GOT3 (cell line): ENCODE measurements at places on chromosomes 2 and 18.

- DNase-seq = peak; percentile 64
These were observed 73.3 kb upstream of the KLF7 start for GRCh38 chr2:207238831-207239701.

DNA sequence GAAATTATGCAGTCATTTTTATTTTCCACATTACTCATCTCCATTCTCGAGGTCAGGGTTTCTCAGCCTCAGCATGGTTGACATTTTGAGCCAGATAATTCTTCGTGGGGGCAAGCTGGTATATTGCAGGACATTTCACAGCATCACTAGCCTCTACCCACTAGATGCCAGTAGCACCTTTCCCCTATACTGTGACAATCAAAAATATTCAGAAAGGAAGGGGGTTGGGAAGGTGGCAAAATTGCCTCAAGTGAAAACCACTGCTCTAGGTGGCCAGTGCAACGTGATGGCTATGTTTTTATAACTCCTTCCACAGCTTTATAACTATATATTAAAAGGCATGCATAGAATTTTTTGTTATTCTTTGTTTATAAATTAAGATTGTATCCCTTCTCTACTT is 294.5 kb downstream of the CNTNAP5 start:
- no peak for DNase-seq

DNA sequence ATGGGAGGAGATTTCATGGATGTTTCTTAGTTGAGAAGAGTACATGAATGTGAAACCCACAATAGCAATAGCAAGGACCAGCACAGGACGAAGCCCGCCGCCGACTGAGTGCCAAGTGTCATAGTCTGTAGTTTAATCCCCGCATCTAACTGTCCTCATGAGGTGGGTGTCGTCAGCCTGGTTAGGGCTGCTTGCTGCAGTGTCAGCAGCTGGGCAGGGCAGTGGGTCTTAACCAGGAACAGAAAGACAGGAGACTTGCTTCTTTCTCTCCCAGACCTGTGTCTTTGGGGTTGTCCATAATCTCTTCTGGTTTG is 146.6 kb downstream of the VAPA start:
- no peak for DNase-seq

DNA sequence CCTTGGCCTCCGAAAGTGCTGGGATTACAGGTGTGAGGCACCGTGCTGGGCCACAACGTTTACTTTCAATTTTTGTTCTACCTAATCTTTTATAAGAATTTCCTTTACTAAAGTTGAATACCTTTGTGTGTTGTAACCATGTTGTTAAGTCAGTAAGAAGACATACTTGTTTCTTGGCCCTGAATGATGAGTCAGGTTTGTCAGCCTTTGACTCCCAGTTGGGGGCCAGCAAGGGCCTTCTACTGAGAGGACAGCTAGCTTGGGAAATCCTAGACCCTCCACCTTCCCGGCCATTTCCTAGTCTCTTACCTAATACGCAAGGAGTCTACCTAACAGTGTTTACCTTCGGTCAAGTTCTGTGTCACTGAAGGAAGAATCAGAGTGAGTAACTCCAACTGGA is 22.7 kb downstream of the MTHFD2 start:
- DNase-seq = no peak

DNA sequence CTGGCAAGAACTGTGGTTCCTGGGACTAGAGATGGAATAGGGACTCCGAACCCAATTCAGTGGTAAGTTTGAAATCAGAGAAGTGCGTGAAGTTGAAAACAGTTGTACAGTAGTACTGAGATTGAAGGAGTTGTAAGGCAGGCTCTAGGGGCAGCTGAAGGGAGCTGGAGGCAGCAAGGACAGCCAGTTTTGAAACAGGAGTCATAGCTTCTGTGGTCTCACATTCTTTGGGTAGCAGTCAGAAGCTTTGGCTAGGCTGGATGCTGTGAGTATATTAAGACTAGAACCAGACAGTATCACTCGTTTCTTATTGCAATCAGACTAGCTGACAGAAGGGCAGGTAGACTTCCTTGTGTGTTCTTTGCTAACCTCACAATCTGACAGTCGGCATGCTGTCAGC is 64.5 kb upstream of the ADAM23 start:
- no peak for DNase-seq

GRCh38 chr18:26479681-26480079 is 68.7 kb downstream of the KCTD1 start:
- DNase-seq = no peak

- no peak for DNase-seq
These were observed 81.3 kb downstream of the CDC42EP3 start for GRCh38 chr2:37590119-37590571.
